Omental fat pad (tissue), 4 donors: ENCODE measurements at places on chromosomes 1 and 21. TPM values are rescaled to one million over a fixed set of nuclear protein-coding genes. Genes with fewer than 3 reads are reported as not detected.

Gene KMO
- 3.1 TPM for total RNA-seq

Gene CFHR5
- total RNA-seq = not detected

Gene RXFP4
- not detected for total RNA-seq

Gene RPE65
- total RNA-seq = not detected

GRCh38 chr1:218459878-218460711 is 115.0 kb downstream of the TGFB2 start:
- DNase-seq = no peak

DNA sequence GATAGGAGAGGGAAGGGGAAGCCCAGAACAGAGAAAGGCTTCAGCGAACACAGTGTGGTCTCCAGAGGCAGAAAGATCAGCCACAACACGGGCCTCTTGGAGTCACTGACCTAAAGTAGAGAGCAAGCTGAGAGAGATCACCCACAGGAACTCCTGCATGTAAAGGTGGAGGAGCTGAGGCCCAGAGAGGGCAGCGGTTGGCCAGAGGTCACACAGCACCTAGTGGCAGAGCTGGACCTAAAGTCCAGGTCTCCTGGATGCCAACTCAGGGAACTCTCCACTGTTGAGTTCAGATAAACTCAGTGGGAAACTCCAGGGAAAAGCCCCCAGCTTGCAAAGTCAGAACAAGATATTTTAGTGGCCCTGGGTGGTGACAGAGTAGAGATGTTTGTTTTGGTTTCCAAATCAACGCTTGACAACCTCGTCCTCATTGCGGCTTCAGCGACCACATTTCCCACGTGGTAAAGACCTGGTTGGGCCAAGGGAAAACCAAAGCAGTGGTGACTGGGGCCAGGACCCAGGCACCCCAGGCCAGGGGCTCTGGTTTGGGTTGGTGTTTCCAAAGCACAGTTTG is 4.6 kb downstream of the IFFO2 start:
- no peak for DNase-seq

GRCh38 chr1:106290805-106291501 is 765.5 kb upstream of the PRMT6 start:
- DNase-seq = no peak

DNA sequence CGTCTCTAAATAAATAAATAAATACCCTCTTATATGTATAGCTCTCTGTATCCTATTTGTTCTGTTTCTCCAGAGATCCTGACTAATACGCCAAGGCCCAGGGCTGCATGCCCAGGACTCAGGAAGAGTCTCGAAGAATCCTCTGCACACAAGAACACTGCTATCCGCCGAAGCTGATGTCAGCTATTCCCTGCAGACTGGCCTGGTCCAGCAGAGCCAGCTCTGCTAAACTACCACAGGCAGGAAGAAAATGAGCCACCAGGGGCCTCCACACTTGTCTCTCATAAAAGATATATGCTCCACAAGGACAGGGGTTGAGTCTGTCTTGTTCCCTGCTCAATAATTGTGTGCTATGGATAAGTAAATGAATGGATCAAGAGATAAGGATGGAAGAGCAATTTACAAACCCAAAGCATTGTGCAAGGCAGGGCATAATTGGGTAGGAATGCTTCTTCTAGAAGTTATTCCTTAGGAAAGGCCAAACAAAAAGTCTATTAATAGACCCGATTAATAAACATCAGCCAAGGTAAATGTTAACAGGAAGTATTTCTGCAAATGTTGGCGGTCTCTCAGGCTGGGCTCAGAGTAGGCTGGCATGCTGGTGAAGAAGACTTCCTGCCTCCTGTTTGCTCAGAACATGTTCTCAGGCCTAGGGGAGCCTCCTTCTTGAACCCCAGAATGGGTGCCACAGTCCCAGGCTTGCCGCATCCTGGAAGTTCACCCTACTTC is 26.3 kb upstream of the MAN1C1 start:
- no peak for DNase-seq

DNA sequence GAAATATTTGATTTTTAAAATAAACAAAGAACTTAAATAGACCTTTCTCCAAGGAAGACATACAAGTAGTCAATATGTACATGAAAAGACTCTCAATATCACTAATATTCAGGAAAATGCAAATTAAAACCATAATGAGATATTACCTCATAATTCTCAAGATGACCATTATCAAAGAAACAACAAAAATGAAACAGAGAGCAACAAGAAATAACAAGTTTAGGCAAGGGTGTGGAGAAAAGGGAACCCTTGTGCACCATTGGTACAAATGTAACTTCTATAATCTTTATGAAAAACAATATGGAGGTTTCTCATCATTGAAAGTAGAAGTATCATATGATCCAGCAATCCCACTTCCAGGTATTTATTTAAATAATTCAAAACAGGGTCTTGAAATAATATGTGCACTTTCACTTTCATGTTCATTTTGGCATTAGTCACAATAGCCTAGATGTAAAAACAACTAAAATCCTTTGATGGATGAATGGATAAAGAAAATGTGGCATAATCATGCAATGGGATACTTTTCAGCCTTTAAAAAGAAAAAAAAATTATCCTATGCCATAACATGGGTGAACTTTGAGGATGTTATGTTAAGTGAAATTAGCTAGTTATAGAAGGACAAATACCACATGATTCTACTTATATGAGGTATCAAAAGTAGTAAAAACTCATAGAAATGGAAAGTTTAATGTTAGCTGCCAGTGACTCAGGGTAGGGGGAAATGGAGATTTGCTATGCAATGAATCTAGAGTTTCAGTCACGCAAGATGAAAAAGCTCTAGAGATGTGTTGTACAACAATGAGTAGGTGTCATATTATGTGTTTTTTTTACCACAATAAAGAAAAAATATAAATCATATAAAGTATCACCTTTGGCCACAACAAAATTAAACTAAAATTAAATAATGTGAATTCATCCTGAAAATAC is 114.5 kb upstream of the LYPLAL1 start:
- DNase-seq = no peak
